ENCODE measurements at places on chromosomes 2 and 18. TPM values are rescaled to one million over a fixed set of nuclear protein-coding genes. Genes with fewer than 3 reads are reported as not detected.

Gene REG3G
- not detected for total RNA-seq

Gene ATP6V1C2
- total RNA-seq, result 143 TPM

Gene SRD5A2
- total RNA-seq, result not detected

Gene HOXD9
- not detected for total RNA-seq

Gene ILKAP
- total RNA-seq, result 33.6 TPM

Gene HOXD12
- total RNA-seq, result not detected

Gene CROCC2
- total RNA-seq, result not detected

Gene LHCGR
- not detected for total RNA-seq

Data from stomach (tissue), 19 donors.